ENCODE measurements at places on chromosomes 2 and 18.
A peak's percentile ranks its signal among the peaks of the same experiment; 100 is the strongest.

DNA sequence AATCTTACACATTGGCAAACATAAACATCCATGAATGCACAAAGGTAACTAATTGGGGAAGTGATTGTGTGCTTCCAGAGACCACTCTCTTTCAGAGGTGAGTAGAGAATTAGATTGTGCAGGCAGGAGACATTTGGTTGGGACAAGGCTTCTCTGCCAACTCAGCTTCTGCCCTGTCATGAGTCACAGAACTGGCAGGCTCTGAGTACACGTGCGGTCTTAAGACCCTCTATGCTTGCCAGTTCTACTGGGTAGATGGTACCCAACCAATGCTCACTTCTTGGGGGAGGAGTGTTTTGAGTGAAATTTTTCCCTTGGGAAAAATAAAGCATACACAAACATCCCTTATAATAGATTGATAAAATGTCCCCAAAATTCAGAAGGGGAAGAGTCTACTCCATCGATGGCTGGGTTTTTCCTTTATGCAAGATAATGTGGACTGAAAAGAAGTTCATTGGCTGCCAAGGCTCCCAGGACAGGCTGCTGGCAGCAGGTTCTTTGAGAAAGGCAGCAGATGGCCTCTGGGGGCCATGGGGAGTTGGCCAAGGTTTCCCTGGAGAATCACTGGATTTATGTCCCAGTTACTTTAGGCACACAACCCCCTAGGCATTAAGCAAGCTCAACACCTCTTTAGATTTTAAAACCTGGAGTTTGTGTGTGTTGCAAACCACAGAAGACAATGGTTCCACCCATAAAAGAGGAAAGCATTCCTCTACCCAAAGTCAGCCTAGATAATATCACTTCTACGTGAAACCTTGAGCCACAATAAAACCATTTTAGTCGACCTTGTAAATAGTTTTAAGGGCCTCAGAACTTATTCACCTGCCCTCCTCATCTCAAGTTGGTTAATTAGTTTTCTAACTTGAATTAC is 417.0 kb downstream of the TXNL1 start:
- DNase-seq, result no peak

GRCh38 chr2:64930258-64930671 is 58.9 kb upstream of the SLC1A4 start:
- no peak for DNase-seq

GRCh38 chr2:232162187-232162586 is 200.7 kb downstream of the DIS3L2 start:
- no peak for DNase-seq

DNA sequence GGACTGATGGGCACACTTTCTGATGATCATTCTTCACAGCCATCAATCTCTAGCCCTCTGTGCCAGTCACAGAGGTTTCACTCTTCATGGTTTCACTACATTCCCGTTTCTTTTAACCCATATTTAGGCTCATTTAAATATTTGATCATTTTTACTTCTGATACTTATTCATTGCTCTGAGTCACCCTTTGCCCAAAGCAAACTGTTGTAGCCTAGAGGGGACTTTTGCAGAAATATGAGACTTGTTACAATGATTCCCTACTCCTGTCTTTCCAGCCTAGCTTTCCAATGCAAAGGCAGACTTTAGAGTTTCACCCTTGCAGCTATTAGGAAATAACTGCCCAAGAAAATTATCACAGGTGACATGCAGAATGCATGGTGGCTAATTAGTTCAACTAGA is 444.2 kb downstream of the PTPRM start:
- DNase-seq, result no peak

GRCh38 chr2:12180031-12180430 is 433.6 kb downstream of the LPIN1 start:
- DNase-seq, result no peak

DNA sequence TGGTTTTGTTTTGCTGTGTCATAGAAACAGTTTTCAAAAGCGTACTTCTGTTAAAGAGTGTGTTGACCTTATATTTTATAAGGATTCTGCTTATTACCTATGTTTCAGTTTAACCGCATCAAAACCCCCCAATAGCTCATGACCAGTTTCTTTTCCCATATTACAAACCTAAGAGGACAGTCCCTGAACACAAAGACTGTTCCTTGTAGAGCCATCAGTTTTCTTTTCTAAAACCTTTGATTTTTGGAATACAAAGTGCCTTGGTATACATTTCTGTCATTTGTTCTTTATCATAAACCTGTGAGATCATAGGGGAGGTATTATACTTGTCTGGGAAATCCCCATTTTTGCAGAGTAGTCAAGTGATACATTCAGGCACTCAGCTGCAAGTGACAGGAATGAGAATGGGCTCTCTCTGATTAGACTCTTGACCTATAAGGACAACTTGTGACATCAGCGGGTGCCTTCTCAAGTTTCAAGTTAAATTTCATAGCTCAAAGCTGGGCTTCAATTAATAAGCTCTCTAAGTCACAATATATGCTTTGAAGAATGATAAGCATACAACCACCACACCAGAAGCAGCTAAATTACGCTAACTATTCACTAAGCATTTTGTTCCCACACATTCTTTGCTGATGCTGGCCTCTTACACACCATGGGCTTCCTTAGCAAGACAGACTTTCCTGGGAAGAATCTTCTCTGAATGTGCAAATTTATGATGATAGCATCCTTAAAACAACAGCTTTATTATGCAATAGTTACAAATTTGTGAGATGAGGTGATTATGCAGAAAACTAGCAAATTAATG is 97.5 kb upstream of the CD302 start:
- no peak for DNase-seq

DNA sequence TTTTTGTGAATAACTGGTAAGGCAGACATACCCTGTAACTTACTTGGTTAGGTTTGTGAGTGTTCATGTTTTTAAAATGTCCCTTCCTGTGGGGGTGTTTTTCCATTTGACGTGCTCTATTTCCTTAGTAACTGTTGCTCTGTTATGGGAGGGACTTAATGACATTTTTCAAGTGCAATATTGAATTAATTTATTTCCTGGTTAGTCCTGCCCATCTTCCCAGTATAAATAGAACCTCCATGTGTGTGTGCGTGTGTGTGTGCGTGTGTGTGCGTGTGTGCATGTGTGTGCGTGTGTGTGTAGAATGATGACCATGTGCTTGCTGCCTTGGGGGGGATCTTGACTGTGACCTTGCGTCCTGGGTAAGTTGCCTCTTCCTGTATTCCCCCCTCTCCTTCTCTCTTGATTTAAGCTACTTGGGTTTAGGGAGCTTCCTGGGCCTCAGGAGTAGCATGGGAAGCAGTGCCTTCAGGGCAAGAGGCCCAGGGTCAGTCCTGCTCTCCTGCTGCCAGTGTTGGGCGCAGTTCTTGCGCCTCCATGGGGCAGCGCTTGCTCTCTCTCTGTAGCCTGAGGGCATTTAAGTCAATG is 163.9 kb downstream of the LDLRAD4 start:
- DNase-seq, result peak; percentile 87

GRCh38 chr2:5834501-5834900 is 142.3 kb downstream of the SOX11 start:
- DNase-seq, result no peak

GRCh38 chr2:157751462-157752058 is 122.9 kb upstream of the ACVR1C start:
- DNase-seq, result peak; percentile 13

DNA sequence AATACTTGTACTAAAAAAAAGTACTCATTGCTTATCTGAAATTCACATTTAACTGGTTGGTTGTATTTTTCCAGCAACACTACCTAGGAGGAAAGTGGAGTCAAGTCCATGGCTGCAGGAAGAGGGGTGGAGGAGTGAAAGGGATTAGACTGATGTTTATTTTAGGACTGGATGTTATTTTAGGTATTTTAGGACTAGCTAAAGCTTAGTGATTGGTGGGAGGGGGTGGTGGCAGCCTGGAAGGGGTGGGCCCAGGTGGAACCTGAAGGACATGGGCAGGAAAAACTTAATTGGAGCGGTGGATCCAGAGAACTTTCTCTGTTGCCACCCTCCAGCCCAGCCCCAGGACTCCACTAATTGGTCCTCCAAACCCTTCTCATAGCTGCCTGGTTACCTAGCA is 3.9 kb upstream of the TMBIM1 start:
- no peak for DNase-seq

DNA sequence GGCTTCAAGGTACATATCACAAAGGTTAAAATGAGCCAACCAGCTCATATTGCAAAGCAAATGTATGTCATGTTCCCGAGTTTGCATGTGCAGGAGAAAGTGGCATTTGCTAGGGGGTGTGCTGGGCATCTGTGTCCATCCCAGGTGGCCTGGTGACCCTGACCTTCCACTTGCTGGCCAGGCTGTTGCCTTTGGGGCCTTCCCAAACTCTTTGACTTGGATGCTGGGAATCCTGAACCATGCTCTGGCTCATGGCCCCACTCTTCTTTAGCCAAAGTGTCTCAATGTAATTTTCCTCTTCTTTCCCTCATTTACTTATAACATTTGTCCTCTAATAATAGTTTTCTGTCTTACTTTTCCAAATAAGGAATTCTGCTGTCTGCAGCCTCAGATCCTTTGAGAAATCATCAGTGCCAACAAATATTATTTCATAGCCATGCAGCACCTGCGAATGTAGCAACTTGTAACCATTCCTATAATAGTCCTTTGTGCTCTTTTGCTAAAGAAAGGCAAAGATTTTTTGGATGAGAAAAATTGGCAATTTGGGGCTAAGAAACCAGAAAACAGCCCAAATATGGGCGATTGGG is 64.2 kb downstream of the MTCL1 start:
- no peak for DNase-seq

DNA sequence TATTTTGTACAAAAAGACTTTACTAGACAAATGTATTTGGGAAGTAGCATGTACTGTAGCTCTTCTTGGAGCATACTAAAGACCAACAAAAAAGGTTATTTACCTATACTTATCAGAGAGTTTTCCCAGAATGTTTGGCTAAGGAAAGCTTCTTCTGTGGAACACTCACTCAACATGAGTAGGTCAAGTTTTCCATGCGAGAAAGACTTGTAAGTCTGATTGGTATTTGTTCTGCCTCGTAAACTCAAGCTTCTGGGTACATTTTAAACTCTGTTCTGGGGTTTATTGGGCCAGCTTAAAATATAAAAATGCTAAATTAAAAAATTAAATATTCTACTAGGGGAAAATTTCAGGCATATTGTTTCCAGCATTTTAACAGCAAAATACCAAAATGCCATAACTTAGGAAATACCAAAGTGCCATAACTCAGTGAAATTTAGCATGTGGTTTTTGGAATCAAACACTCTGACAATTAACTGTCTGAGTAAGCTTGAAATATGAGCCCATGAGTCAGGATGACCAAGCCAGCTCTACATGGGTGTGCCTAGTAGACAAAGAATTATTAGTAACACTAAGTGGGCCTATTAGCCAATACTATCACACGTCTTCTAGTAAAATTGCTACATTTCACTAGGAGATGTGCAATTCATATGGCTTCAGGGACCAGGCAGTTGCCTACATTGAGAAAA is 47.3 kb upstream of the SERPINE2 start:
- no peak for DNase-seq

GRCh38 chr2:211367711-211368110 is 811.3 kb downstream of the CPS1 start:
- DNase-seq, result no peak

GRCh38 chr2:234741976-234742375 is 209.8 kb upstream of the SH3BP4 start:
- DNase-seq, result no peak

DNA sequence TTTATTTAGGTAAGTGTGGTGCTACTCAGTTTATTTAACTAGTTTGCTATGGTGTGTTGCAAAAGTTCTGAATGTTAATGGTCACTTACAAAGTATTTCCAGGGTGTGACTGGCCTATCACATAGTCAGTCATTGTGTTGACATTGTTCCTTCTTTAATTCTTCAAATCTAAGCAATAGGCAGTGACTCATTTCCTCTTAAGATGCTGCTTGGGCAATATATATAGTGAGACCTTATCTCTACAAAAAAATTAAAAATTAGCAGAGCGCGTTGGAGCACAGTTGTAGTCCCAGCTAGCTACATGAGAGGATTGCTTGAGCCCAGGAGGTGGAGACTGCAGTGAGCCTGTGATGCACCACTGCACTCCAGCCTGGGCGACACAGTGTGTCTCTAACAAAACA is 5.8 kb upstream of the CCDC88A start:
- DNase-seq, result no peak

DNA sequence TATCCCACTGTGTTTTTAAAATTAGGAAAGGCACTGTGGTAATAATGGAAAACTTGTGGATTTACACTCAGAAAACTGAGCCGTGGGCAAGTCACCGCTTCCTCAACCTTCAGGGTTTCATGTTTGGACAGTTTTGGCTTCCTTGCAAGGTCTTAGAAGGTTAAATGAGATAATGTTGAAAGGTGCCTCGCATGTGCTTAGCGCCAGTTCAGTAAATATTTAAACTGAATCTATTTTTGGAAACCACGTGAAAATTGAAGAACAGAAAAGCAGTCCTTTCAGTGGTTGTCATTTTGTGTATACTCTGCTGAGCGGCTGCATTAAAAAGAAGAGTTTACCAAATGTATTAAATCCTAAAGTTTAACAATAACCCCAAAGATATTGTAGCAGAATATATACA is 15.2 kb upstream of the AGAP1 start:
- DNase-seq, result no peak

DNA sequence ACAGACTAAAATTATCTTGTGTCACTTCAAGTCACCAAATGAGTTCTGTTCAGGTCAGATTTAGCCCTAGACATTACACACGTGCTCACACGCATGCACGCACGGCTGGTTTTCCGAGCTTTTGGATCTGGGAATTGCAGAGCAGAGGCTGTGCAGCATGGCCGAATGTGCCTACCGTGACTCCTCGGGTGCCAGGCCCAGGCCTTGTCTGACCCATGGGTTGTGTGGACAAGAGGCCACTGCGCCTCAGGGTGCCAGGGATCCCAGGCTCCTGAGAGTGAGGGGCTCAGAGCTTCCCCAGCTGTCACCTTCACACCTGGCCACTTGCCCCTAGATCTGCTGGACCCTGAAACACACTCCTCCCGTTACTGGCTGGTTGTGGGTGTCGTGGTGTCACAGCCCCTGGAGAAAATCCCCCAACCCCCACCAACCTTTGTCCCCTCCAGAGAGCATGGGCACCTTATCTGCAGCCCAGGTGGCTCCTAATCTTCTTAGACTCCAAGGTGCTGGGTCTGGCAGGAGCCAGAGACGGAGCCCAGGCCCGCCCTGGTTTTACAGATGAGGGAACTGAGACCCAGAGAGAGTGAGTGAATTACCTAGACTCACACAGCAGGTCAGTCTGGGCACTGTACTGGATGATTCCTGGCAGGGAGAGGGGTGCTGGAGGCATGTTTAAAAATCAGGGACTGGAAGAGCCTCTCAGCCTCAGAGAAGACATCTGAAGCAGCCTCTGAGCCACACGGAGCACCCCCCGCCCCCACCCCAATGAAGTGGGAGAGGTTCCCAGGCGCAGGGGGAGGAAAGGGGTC is 56.8 kb downstream of the ATOH8 start:
- no peak for DNase-seq

- DNase-seq, result no peak
Observed at GRCh38 chr2:12884713-12885282, 168.1 kb downstream of the TRIB2 start.

- DNase-seq, result no peak
Observed at GRCh38 chr2:162379719-162380580, 36.0 kb downstream of the GCA start.

- no peak for DNase-seq
Observed at GRCh38 chr2:212732860-212733259, 194.3 kb upstream of the ERBB4 start.

Data from naive thymus-derived CD4-positive, alpha-beta T cell (primary cell).